Activated CD4-positive, CD25-positive, alpha-beta regulatory T cell treated with anti-CD3 and anti-CD28 coated beads, Interleukin-2, amount 50 U/mL, for 24 hours (primary cell): ENCODE measurements at places on chromosomes 11 and 22.

DNA sequence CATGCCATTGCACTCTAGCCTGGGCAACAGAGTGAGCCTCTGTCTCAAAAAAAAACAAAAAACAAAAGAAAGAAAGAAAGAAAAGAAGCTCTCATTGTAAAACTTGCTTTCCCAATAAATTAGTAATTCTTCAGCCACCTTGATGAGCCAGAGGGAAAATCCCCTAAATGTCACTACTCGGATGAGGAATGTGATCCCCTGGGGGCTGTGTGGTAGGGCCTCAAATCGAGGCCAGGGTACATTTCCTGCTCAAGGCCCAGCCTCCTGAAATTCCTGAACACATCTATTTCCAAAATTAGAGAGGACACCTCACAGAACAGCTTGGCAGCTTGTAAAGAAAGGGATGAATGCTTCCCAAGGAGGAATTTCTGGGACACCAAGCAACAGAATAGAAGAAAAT lies 147.1 kb upstream of the SESN3 start:
- no peak for ATAC-seq

GRCh38 chr11:64711956-64712362 lies 11.0 kb downstream of the NRXN2 start:
- ATAC-seq = no peak

DNA sequence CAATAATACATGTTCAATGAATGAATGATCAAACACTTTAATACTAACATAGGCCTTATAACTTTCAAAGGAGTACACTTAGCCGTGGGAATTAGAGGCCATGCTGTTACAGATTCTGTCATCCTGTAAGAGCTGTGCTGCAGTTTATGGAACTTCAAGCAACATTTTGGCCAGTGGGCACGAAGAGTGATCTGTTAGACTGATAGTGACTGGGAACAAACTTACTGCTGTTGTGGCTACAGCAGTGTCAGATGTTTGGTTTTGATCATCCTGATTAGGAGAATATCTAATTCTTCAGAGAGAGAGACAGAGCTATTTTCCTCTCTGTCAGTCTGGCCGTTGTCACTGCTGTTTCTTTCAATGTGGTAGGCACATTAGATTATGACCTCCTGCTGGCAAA lies 348.9 kb downstream of the NELL1 start:
- no peak for ATAC-seq

DNA sequence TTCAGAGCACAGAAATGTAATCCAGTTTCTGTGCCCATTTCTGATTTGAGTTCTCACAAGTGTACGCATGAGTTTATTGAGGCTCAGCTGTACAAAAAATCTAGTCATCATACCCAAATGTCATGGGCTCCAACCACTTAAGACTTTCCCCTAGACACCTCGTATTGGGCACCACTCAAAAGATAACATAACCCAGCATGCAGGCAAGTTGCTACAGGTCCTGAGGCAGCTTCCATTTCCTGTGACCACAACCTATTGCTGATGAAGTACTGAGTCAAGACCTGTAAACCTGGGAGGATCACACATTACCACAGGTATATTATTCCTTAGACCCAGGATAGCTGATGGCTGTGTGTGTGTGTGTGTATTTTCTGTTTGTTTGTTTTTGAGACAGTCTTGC lies 95.2 kb downstream of the MRTFA start:
- ATAC-seq = peak; percentile 70

DNA sequence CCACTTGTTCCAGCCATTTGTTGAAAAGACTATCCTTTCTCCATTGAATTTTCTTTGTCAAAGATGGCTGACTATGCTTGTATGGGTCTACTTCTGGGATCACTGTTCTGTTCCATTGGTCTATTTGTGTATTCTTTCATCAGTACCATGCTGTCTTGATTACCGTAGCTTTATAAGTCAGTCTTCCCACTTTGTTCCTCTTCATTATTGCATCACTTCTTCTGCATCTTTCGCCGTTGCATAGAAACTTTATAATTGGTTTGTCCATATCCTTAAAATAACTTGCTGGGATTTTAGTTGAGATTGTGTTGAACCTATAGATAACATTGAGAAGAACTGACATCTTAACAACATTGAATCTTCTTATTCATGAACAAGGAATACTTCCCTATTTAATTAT lies 598.8 kb downstream of the TBC1D22A start:
- no peak for ATAC-seq
